ENCODE measurements at places on chromosomes 16 and 17. TPM values are rescaled to one million over a fixed set of nuclear protein-coding genes. Genes with fewer than 3 reads are reported as not detected.

DNA sequence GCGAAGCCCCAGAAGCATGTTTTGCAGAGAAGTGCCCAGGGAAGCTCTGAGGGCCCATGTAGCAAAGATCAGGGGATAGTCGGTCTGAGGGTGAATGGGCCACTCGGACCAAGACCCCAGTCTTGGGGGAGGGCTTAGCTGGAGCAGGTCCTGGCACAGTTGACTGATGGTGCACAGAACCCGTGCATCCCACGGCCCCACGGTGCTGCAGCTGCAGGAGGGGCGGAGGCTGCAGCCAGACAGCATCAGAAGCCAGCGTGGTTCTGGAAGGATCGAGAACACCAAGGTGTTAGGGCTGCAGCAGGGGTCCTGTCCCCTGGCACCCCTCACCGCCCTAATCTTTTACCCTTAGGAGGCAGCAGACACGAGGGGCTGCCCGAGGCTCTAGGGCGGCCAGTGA, 6.5 kb upstream of the MC1R start:
- no peak overlapping the region for H3K27ac ChIP-seq
- H3K27me3 ChIP-seq = no peaks in the 10 kb centered on the region
- peaks cover 37% of the 10 kb centered on the region for H3K36me3 ChIP-seq
- H3K4me3 ChIP-seq = no peak overlapping the region
- H3K4me1 ChIP-seq = peaks cover 3% of the 10 kb centered on the region

- H3K36me3 ChIP-seq = peaks cover 10% of the 10 kb centered on the region
- no peak overlapping the region for H3K27ac ChIP-seq
- DNase-seq = no peak
- H3K4me1 ChIP-seq = no peaks in the 10 kb centered on the region
These were observed 216.9 kb upstream of the CHMP6 start for GRCh38 chr17:80774643-80775281.

DNA sequence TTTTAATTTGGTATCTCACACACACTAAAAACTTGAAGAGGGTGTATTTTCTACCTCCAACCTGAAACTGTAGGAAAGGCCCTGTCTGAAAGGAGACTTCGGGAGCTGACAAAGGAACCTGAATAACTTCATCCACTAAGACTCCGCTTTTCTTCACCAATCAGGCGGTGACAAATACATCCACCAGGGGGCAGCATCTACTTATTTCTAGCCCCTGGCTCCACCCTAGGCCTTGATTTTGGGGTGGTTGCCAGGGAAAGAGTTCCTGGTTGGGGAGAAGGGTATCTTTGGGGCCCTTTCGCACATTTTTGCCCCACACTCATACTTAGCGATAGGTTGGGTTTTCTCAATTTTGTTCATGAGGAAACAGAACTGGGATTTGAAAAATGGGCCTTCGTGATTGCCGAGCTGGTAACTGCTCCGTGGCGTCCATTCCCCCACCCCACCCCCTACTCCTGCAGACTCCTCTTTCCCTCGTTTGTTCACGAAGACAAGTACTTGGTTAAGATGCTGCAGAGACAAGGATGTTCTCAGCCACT, 4.8 kb upstream of the ARL4D start:
- H3K27me3 ChIP-seq = no peaks in the 10 kb centered on the region
- H3K4me1 ChIP-seq = peaks cover 11% of the 10 kb centered on the region
- H3K4me3 ChIP-seq = no peak overlapping the region
- no peak overlapping the region for H3K27ac ChIP-seq

DNA sequence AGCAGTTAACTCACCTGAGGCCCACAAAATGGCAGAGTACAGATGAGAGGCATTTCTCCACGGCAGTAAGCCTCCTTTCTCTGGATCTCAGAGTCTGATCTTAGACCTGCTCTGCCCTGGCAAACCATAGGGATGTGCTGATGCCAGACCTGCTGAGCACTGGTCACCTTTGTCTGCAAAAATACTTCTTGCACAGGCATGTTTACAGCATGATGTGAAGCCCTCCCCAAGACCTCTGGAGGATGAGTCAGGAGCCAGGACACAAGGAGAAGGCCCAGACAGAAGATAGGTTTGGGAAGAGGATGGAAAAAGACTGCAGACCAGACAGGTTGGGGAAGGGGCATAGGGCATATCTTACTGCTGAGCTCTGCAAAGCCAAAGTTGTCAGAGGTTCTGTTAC, 426.6 kb downstream of the PMP22 start:
- no peaks in the 10 kb centered on the region for H3K27me3 ChIP-seq
- no peaks in the 10 kb centered on the region for H3K4me1 ChIP-seq
- H3K36me3 ChIP-seq = no peaks in the 10 kb centered on the region
- H3K4me3 ChIP-seq = no peak overlapping the region
- DNase-seq = no peak
- no peak overlapping the region for H3K27ac ChIP-seq

- no peak for DNase-seq
- H3K36me3 ChIP-seq = no peaks in the 10 kb centered on the region
- H3K27me3 ChIP-seq = no peaks in the 10 kb centered on the region
- no peaks in the 10 kb centered on the region for H3K4me1 ChIP-seq
- H3K27ac ChIP-seq = no peak overlapping the region
These were observed 599.4 kb upstream of the CDH5 start for GRCh38 chr16:65767125-65767524.

DNA sequence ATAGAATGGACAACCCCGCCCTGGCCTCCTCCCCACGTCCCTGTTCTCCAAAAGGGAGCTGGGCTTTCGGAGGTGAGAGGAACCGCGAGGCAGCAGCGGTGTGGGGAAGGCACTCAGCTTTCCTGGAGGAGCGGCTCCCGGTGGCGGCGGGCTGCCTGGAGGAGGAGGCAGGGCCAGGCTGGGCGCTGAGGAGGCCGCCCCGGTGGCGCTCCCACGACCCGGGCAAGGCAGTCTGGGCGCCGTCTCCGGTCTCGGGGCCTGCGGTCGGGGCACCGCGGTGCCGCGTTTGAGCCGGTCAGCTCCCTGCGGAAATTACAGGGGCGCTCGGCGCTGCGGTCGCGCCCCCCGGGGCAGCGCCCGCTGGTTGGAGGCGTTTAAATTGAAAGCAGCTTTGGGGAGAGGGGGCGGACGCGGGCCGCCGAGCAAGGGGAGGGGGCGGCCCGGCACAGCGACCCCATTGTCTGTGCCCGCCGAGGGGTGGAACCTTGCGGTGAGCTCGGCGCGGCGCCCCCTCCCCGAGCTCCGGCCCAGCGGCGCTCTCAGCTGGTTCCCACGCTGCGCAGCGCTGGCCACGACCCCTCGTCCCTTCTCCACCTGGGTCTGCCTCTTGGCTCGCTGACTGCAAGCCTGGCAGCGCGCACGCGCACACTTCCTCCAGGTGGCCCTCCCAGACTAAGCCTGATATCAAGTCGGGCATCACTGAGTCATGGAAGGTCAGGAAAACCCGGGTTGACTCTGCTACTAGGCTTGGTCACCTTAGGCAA, 58.7 kb upstream of the DLX4 start:
- H3K36me3 ChIP-seq = no peaks in the 10 kb centered on the region
- peaks cover 2% of the 10 kb centered on the region for H3K4me1 ChIP-seq
- peak; percentile 34 for DNase-seq
- H3K27me3 ChIP-seq = peaks cover 94% of the 10 kb centered on the region

DNA sequence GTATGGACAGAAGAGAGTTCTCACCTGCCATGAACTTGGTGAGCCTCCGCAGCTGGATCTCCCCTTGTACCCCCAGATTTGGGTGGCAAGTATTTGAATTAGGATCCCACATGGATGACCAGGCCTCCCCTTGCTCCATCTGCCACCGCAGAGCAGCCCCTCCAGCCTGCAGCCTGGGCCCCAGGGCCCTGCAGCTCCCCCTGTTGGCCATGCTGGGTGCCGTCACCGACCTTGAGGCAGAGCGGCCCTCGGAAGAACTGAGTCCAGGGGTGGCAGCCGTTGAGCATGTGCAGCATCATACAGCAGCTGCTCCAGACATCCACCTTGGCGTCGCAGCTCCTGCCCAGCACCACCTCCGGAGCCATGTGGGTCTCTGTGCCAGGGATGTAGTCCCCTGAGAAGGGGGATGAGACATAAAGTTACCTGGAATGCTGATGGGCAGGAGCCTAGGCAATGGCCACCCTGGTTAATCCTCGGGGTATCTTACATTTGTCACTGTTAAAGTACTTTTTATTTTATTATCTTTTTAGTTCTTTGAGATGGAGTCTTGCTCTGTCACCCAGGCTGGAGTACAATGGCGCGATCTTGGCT, 9.0 kb upstream of the SPATA32 start:
- no peaks in the 10 kb centered on the region for H3K27me3 ChIP-seq
- H3K4me1 ChIP-seq = peaks cover 8% of the 10 kb centered on the region
- no peak overlapping the region for H3K27ac ChIP-seq
- no peak overlapping the region for H3K4me3 ChIP-seq
- peaks cover 64% of the 10 kb centered on the region for H3K36me3 ChIP-seq
- DNase-seq = no peak

DNA sequence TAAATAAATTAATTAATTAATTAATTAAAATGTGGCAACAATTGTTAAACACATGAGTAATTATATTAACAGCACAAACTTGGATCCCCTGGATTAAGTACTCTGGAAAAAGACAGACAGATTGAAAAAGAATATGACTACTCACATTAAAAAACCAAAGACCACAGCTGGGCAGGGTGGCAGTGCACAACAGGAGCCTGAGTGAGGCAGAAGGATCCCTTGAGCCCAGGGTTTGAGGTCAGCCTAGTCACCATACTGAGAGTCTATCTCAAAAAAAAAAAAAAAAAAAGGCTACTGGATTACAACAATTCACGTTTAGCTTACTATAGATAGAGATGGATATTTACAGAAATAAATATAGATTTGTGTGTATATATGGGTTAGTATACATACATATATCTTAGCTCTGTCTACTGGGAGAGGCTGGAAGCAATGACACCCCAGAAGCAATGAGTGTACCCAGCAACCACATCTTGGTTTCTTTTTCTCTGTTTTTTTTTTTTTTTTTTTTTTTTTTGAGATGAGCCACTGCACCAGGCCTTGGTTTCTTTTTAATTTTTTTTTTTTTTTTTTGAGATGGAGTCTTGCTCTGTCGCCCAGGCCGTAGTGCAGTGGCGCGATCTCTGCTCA, 10.6 kb upstream of the SUZ12 start:
- H3K27me3 ChIP-seq = no peaks in the 10 kb centered on the region
- H3K27ac ChIP-seq = no peak overlapping the region
- H3K4me1 ChIP-seq = no peaks in the 10 kb centered on the region
- no peak overlapping the region for H3K4me3 ChIP-seq
- H3K36me3 ChIP-seq = no peaks in the 10 kb centered on the region

DNA sequence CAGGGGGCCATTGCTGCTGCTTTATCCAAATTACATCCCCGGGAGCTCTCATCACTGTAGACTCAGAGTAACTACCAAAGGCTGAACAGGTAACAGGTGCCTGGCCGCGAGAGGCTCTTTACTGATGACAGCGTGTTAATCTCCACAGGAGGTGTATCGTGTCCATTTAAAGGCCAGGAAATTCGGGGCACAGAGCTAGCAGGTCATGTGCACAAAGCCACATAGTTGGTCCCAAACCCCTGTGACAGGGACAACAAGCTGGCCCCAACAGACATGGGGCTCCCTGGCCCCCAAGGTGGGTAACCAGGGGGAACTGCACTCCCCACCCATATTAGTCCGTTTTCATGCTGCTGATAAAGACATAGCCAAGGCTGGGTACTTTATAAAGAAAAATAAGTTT, 55.3 kb upstream of the RBFOX3 start:
- no peak for DNase-seq
- peaks cover 14% of the 10 kb centered on the region for H3K27me3 ChIP-seq
- no peak overlapping the region for H3K27ac ChIP-seq
- no peak overlapping the region for H3K4me3 ChIP-seq
- H3K36me3 ChIP-seq = no peaks in the 10 kb centered on the region

GRCh38 chr17:41785859-41786226, 668 bp downstream of the JUP start:
- peaks cover 15% of the 10 kb centered on the region for H3K36me3 ChIP-seq
- peak overlapping the region; percentile 86 for H3K4me3 ChIP-seq
- no peaks in the 10 kb centered on the region for H3K27me3 ChIP-seq
- H3K27ac ChIP-seq = peak overlapping the region; percentile 99

DNA sequence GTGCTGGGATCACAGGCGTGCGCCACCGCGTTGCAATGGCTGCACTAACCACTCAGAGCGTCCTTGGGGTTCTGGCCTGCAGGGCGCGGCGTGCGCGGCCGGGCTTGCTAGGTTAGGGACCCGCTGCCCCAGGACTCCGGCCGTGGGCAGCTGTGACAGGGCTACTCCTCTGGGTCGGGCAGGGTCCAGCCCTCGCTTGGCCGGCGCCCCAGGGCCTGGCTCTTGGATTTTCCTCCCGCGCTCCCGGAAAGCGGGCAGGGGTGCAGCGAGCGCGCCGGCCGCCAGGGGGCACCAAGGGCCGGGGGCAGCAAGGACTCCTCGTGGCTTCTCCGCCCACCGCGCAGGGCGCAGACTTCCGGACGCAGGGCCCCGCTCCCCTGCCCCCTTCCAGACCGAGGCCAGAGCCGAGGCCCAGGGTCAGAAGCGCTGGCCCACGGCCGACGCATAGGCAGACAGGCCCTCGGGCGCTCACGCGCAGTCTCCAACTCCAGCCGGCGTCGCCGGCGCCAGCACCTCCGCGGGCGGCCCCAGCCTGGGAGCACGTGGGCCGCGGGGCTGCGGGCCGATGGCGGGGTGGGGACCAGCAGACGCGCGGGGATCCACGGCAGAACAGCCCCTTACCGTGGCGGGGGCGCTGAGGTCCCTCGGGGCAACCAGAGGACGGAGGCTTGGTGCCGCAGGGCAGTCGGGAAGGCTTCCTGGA, 355 bp downstream of the TLE7 start:
- H3K36me3 ChIP-seq = no peaks in the 10 kb centered on the region
- peaks cover 13% of the 10 kb centered on the region for H3K27me3 ChIP-seq
- no peak for DNase-seq
- no peak overlapping the region for H3K4me3 ChIP-seq
- H3K4me1 ChIP-seq = no peaks in the 10 kb centered on the region

- H3K27me3 ChIP-seq = no peaks in the 10 kb centered on the region
- no peak for DNase-seq
- H3K36me3 ChIP-seq = peaks cover 4% of the 10 kb centered on the region
- H3K27ac ChIP-seq = no peak overlapping the region
These were observed 18.9 kb downstream of the XYLT1 start for GRCh38 chr16:17451843-17452242.

DNA sequence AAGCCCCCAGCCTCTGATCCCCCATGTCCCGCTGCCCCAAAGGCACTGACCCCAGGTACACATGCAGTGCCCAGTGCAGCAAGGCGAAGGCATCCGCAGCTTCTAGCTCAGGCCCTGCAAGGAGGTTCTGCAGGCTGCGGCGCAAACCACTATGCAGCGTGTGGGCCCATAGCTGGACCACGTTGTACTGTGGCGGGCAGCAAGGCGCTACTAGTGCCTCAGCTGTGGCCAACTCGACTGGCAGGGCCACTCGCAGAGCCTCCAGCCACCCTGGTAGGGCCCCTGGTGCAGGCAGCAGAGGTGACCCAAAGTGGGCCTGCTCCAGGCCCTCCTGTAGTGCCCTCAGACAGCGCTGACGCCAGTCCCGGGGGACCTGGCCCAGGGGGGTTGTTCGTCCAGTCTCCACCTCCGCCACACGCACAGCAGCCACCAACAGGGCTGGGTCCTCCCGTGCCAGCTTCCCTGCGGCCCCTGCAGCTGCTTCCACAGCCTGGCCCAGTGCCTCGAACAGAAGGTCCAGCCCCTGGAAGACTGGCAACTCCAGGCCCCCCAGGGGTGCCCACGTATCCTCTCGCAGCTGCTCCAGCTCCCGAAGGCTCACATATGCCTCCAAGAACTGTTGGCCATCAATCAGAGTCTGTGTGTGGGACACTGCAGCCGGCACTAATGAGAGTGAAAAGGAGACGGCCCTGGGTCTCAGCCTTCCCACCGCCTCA, 2.6 kb downstream of the EXOC3L1 start:
- H3K4me3 ChIP-seq = no peak overlapping the region
- H3K27me3 ChIP-seq = peaks cover 6% of the 10 kb centered on the region
- DNase-seq = no peak

Gene TPSD1
- polyA plus RNA-seq = 0.06 TPM

Gene SEZ6L2
- polyA plus RNA-seq = 52.3 TPM

Gene PRR35
- polyA plus RNA-seq = not detected

Gene KIAA0513
- polyA plus RNA-seq = 4.7 TPM

Gene MT2A
- polyA plus RNA-seq = 115 TPM

Gene TOX3
- polyA plus RNA-seq = 10.9 TPM

Gene MMP25
- 4.3 TPM for polyA plus RNA-seq

Gene WWP2
- polyA plus RNA-seq = 40.4 TPM

Gene TNRC6A
- polyA plus RNA-seq = 49.2 TPM
